CD4-positive, alpha-beta T cell treated with Interleukin-21 for 1 hour (primary cell): ENCODE measurements at places on chromosomes 7 and 10.

GRCh38 chr10:36717118-36717517 lies 408.3 kb upstream of the ANKRD30A start:
- no peak for DNase-seq

- no peak for DNase-seq
Observed at GRCh38 chr10:123287594-123288247, 133.5 kb downstream of the BUB3 start.

GRCh38 chr10:35843524-35844181 lies 201.6 kb upstream of the FZD8 start:
- no peak for DNase-seq

DNA sequence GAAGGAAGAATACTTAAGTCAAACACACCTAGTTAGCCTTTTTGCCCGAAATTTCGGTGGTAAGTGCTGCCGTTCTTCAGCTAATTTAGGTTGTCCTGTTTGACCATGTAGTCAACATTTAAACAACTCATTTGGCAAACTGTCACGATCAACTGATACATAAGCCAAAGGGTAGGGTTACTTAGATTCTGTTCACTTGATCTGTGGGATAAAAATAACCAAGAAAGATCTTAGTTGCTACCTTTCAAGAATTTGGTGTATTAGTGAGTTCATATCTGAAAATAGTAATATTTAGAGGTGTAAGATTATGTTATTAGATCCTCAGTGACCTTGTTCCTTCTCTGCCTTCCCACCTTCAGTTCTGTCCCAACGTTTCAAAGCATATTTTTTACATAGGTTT lies 2.0 kb downstream of the TNKS2 start:
- no peak for DNase-seq

DNA sequence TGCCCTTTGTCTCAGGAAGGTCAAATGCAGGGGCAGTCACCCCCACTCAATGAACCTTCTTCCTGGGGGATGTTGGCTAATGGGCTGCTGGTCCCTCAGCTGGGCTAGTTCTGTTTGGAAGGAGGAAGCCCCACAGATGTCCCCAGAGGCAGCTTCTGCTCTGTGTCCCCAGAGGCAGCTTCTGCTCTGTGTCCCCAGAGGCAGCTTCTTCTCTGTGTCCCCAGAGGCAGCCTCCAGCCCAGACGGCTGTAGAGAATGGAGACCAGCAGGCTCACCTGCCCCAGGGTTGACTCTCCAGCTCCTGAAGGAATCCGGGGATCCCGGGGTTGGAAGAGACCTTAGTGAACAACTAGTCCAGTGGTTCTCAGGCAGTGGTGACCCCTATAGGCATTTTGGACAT lies 62.5 kb upstream of the LEP start:
- DNase-seq: no peak

DNA sequence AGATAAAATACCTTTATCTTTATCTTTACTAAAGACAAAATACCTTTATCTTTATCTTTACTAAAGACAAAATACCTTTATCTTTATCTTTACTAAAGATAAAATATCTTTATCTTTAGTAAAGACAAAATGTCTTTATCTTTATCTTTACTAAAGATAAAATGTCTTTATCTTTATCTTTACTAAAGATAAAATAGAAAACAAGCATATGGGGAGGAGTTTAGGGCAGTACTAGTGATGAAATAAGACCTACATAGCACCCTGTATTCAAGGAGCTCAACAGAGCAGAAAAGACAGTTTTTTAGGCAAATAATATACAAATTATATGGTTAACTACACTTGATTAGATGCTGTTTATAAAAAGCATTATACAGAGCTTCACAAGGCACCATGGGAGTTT lies 19.3 kb downstream of the ANKRD22 start:
- DNase-seq: no peak

- DNase-seq: no peak
Observed at GRCh38 chr7:158052381-158053060, 535.1 kb downstream of the PTPRN2 start.

GRCh38 chr7:113414401-113415035 lies 296.2 kb upstream of the SMIM30 start:
- no peak for DNase-seq

GRCh38 chr10:93154531-93154930 lies 80.8 kb downstream of the CYP26A1 start:
- DNase-seq: no peak

GRCh38 chr10:101892782-101893391 lies 49.3 kb upstream of the KCNIP2 start:
- DNase-seq: no peak

- no peak for DNase-seq
Observed at GRCh38 chr10:125482637-125483036, 200.3 kb downstream of the TEX36 start.

GRCh38 chr10:69101451-69102095 lies 13.7 kb downstream of the SRGN start:
- DNase-seq: peak; percentile 50

- no peak for DNase-seq
Observed at GRCh38 chr7:148521271-148521670, 69.3 kb upstream of the C7orf33 start.

DNA sequence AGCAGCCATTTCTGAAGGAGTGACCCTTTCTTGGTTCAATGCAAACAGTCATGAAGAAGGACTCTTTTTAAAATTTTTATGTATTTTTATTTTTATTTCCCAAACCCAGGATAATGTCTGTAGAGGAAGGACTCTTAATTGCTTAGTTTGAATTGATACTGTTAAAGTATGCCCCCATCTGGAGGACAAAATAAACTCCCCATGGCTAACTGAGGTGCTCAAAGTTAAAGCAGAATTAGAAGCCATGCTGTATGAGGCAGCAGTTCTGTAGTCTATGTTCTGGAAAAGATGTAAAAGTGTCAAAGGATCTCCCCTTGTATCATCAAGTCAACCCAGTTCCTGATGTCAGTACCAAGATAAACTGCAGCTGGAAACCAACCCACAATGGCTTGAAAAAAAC lies 617.9 kb upstream of the GRM3 start:
- no peak for DNase-seq

- no peak for DNase-seq
Observed at GRCh38 chr7:41977151-41977651, 259.8 kb downstream of the GLI3 start.

DNA sequence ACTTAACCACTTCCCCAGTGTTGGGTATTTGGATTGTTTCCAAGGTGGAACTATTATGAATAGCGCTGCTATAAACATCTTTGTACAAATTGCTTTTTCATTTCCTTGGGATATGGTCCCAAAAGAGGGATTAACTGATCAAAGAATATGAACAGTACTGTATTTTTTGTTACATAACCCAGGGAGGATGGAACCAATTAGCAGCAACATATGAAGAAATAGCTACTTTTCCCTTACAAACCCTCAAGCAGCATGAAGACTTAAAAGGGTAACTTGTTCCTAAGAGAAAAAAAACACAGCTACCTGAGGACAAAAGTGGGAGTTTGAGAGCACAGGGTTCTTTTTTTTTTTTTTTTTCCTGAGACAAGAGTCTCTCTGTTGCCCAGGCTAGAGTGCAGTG lies 13.1 kb upstream of the TLX1 start:
- no peak for DNase-seq

GRCh38 chr7:123096434-123096833 lies 100.9 kb upstream of the TAS2R16 start:
- no peak for DNase-seq

DNA sequence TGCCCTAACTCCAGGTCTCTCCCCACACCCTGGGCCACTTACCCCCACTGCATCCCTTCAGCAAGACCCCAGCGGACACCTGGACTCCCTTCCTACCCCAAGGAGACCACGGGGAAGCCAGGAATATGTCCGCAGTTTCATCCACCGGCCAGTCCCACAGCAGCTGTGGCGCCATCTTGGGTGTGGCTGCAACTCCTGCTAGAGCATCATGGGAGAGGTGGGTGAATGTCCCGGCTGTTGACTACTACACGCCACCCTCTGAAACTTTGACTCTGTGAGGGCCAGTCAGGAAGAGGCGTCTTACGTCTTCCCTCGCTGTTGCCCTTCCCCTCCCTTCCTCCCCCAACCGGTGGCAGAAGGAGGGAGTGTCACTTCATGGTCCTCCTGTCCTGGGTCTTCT lies 238.3 kb upstream of the RNF32 start:
- DNase-seq: no peak

DNA sequence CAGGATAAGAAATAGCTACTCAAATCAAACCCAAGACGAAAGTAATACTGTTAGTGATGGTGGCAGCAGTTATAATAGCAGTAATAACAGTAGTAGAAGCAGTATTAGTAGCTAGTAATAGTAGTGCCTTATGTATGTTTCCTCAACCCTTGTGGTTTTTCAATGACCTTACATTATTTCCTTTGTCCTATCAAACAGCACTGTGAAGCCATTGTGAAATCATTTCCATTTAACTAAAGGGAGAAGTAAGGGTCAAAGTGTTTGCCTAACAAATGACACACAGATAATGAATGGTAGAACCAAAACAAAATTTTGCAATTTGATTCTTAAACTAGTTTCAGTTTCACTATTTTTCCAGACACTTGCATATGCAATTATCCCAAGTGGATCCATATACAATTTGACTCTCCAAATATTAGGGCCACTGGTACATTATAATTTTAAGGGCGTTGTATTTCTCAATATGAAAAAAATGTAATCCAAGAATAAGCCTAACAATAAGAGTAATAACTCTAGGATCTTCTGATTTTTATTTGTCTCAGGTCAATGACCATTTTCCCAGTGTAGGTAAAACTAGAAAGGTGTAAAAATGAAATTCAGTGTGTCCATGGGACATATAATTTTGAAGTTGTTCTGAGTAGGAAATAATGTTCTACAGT lies 33.7 kb upstream of the TMEM26 start:
- DNase-seq: peak; percentile 1

GRCh38 chr7:70208236-70209063 lies 610.2 kb downstream of the AUTS2 start:
- no peak for DNase-seq

GRCh38 chr10:15605740-15606369 lies 113.9 kb downstream of the ITGA8 start:
- no peak for DNase-seq

GRCh38 chr7:131109011-131109758 lies 218.5 kb upstream of the MKLN1 start:
- DNase-seq: peak; percentile 6

GRCh38 chr10:98262571-98262970 lies 5.4 kb downstream of the LOXL4 start:
- peak; percentile 12 for DNase-seq

- DNase-seq: no peak
Observed at GRCh38 chr7:158023681-158024350, 563.8 kb downstream of the PTPRN2 start.

DNA sequence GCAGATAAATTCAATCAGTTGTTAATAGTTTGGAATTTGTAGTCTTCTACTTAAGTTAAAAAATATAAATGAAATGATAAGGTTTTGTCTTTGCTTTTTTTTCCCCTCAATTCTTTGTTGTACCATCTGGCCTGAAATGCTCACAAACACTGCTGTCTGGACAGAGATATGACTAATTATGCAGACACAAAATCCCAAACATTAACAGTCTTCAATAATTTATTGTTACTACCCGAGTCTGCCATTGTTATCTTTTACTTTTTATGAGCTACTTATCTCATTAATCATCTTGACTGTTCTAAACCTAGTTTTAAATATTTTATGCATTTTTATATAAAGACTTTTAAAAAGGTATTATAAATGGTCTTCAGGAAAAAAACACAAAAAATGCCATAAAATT lies 64.7 kb upstream of the THSD7A start:
- DNase-seq: no peak

GRCh38 chr7:155210356-155210755 lies 87.3 kb upstream of the INSIG1 start:
- DNase-seq: no peak

GRCh38 chr7:1706381-1706720 lies 36.3 kb downstream of the ELFN1 start:
- no peak for DNase-seq

GRCh38 chr10:124641282-124642087 lies 102.7 kb downstream of the FAM53B start:
- peak; percentile 58 for DNase-seq

- no peak for DNase-seq
Observed at GRCh38 chr7:65448816-65449504, 75.3 kb downstream of the ZNF92 start.

- DNase-seq: no peak
Observed at GRCh38 chr10:85977642-85978041, 389.0 kb downstream of the GRID1 start.

GRCh38 chr10:79285315-79286197 lies 61.7 kb upstream of the PPIF start:
- DNase-seq: peak; percentile 22

DNA sequence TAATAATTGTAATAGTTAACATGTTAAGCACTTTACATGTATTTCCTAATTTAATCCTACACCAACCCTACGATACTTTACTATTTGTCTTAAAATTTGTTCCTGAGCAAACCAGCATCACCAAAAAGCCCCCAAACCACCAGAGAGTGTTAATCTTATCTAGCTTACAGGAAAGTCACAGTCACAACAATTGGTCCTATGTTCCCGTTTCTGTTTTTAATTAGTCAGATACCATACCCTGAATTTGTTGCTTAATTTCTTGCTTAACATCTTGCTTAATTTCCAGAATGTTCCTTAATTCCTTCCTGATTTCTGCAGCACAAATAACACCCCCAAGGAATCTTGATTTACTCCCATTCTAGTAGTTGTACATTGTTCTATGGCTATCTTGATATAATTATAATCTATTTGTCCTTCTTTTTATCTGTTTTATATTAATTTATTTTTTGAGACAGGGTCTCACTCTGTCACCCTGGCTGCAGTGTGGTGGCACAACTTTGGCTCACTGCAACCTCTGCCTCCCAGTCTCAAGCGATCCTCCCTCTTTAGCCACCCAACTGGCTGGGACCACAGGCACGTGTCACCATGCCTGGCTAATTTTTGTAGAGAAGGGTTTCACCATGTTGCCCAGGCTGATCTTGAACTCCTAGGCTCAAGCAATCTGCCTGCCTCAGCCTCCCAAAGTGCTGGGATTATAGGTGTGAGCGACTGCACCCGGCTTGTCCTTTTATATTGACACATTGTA lies 6.6 kb upstream of the PDSS1 start:
- no peak for DNase-seq

DNA sequence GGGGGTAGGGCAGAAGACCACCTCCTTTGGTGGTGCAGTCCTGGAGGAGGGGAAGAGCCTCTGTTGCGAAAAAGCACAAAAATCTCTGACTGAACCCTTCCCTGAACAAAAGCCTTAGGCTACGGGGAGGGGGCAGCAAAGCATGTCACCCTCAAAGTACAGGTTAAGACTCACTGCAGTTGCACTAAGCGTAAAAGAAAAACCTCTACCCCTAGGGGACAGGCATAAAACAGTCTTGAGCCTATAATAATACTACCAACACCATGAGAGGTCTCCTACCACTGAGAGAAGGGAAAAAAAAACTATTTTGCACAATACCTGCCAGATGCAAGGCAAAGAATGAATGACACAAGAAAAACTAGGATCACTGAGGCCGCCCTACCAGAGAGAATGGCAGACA lies 17.3 kb downstream of the TNPO3 start:
- DNase-seq: no peak

DNA sequence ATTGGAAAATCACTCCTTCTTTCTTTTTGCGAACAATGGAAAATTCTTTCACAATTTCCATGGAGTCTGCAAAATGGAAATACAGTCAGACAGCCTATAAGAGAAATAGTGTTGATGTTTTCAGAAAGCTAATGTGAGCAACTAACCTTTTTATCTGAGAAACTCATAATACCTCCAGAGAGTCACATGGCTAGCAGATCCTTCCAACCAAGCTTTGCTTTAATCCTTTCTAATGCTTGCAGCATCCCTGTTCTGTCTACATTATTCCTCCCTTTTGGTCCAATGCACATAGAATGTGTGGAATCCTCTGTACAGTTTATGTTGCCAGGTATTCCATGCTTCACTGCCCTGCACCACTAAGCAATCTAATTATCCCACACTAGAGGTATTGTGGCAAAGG lies 717.5 kb upstream of the LRRN3 start:
- DNase-seq: no peak

GRCh38 chr7:29243910-29244655 lies 49.5 kb downstream of the CHN2 start:
- peak; percentile 61 for DNase-seq
